ENCODE measurements at places on chromosomes 5 and 9.

- H3K36me3 ChIP-seq, result no peaks in the 10 kb centered on the region
- no peak for DNase-seq
- H3K4me3 ChIP-seq, result no peak overlapping the region
- no peak overlapping the region for H3K27ac ChIP-seq
- H3K4me1 ChIP-seq, result no peaks in the 10 kb centered on the region
These were observed 22.6 kb downstream of the VCAN start for GRCh38 chr5:83494087-83494620.

DNA sequence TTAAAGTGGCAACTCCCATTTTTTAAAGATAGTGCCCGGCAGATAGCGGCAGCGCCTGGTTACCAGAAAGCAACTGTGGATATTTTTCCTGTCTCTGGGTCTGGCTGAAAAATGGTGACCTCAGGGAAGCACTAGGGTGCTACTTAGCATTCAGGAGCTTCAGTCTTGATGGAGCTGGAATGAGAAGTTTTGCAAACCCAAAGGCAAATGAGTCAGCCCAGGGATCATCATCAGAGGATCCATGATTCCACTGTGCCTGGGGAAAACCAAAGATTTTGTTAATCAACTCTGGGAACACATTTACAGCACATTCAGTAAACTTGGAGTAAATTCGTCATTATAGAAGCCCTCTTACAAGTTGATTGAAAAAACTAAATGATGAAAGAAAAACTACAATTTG is 26.7 kb downstream of the F2R start:
- H3K27me3 ChIP-seq, result no peaks in the 10 kb centered on the region
- H3K36me3 ChIP-seq, result no peaks in the 10 kb centered on the region
- DNase-seq, result no peak
- H3K4me1 ChIP-seq, result peaks cover 40% of the 10 kb centered on the region

GRCh38 chr5:89011778-89012711 is 129.1 kb upstream of the MEF2C start:
- no peaks in the 10 kb centered on the region for H3K4me1 ChIP-seq
- DNase-seq, result no peak
- H3K36me3 ChIP-seq, result no peaks in the 10 kb centered on the region
- H3K4me3 ChIP-seq, result no peak overlapping the region
- H3K27me3 ChIP-seq, result no peaks in the 10 kb centered on the region

DNA sequence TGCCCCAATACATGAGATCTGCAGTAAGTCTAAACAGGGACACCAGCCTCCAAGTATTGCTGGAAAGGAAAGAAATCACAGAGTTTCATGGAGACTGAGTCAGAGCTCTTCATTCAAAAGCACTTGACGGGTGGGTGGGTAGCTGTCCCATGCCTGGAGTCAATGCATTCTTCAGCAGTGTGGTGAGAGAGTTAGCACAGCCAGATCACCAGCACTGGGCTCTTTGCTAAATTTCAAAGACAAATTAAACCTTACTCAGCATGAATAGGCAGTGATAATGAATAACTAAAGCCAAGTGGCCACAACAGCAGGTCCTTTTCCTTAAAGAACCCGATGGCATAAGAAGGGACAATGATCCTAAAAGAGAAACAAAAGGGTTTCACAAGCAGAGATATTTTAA is 192.4 kb downstream of the ACTL7B start:
- H3K4me1 ChIP-seq, result no peaks in the 10 kb centered on the region
- H3K4me3 ChIP-seq, result no peak overlapping the region
- no peak overlapping the region for H3K27ac ChIP-seq
- no peaks in the 10 kb centered on the region for H3K36me3 ChIP-seq

DNA sequence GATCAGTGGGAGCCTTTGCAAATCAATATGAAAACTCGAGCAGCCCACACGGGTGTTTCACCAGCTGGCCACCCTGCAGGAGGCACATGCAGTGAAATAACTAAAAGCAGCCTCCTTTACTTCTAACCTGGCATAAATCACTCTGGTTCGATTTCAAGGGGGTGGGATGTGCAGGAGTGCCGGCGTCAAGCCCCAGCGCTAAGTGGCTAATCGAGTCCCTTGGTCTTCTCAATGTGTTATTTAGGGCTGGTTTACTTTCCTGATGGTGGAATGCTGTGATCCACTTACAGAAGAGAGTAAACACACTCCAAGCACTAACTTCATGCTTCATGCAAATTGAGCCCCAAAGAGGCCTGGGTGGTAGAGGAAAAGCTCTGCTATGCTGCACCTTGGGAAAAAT is 109.4 kb downstream of the TMEM174 start:
- H3K36me3 ChIP-seq, result no peaks in the 10 kb centered on the region
- no peaks in the 10 kb centered on the region for H3K4me1 ChIP-seq
- H3K27me3 ChIP-seq, result no peaks in the 10 kb centered on the region
- H3K4me3 ChIP-seq, result no peak overlapping the region

All from natural killer cell (primary cell).